ENCODE measurements at places on chromosomes 2 and 18.

- no peak for DNase-seq
These were observed 202.6 kb upstream of the ID2 start for GRCh38 chr2:8479298-8479697.

DNA sequence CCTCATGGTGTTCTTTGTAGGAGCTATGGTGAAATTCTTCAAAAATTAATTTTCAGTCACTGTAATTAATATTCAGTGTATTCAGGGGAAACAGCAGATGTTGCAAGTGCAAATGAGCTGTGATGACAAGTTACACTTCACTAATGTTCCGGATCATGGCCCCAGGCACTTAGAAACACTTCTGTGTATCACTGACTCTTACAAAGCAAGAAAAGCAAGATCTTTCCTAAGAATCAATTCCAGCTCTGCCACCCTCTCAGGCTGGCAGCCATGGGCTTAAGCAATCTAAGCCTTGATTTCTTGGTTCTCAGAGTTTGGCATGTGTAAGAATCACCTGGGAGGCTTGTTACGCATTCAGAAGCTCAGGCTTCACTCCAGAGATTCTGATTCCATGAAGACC lies 78.0 kb downstream of the MARCHF4 start:
- DNase-seq: no peak

- DNase-seq: no peak
These were observed 94.3 kb downstream of the TRABD2A start for GRCh38 chr2:84786601-84787000.

GRCh38 chr2:169980643-169981042 lies 153.4 kb downstream of the UBR3 start:
- DNase-seq: no peak

All from stimulated activated CD8-positive, alpha-beta memory T cell treated with anti-CD3 and anti-CD28 coated beads, Interleukin-2, amount 100 ng/mL, for 48 hours (primary cell).